ENCODE measurements at places on chromosomes 3 and 15. TPM values are rescaled to one million over a fixed set of nuclear protein-coding genes. Genes with fewer than 3 reads are reported as not detected.

The ALPK3 gene
- total RNA-seq = 0.26 TPM

The SLC28A1 gene
- total RNA-seq = not detected

GRCh38 chr3:111338059-111338698 is 203.8 kb upstream of the CD96 start:
- peak; percentile 24 for DNase-seq
- no peak overlapping the region for H3K27ac ChIP-seq
- H3K4me3 ChIP-seq = no peak overlapping the region
- no peaks in the 10 kb centered on the region for H3K4me1 ChIP-seq
- H3K27me3 ChIP-seq = no peaks in the 10 kb centered on the region

DNA sequence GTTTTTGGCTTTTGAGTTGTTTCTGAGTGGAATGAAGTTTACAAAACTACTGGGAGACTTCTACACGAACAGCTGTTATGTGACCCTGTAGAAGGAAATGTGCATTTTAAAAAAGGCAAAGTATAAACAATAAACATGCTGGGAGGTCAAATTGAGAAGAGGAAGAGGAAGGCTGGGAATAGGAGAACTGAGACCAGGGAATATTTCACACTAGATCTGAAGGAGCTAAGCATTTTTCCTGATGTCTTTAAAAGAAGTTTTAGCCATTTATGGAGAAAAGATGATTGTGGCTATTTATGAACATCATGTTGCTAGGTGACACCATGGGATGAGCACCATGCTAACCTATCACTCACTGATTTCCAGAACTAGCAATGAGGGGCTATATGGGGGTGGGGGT is 76.3 kb upstream of the FAM98B start:
- H3K27ac ChIP-seq = no peak overlapping the region
- H3K36me3 ChIP-seq = no peaks in the 10 kb centered on the region

DNA sequence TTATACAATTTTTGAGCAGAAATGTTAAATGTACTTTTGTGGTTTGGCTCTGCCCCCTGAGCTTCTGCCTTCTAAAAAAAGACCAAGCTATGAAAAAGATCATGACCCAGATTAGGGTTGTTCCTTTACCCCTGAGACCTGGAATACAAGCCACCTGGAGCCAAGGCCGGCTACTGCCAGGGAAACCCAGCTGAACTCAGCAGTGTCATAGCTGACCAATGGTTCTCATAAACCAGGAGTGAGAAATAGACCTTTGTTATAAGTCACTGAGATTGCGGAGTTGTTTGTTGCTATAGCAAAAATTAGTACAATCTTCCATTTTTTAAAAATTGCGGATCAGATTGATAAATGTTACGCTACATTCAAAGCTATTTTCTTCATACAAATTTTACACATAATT is 1261.7 kb downstream of the ROBO1 start:
- no peak overlapping the region for H3K27ac ChIP-seq
- H3K4me3 ChIP-seq = no peak overlapping the region
- no peaks in the 10 kb centered on the region for H3K4me1 ChIP-seq
- no peaks in the 10 kb centered on the region for H3K36me3 ChIP-seq

DNA sequence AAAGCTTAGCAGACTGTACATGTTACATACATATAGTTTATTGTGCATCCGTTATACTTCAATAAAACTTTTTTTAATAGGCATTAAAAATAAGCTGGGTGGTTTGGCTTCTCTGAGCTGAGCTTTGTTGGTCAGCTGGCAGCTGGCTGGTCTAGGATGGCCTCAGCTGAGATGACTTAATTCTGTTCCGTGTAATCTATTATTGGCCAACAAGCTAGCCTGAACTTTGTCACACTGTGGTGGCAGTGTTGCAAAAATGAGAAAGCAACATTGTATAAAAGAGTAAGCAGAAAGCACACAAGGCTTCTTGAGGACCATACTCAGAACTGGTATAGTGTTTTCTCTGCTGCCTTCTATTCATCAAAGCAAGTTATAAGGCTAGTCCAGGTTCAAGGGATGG is 45.2 kb downstream of the CGGBP1 start:
- no peak overlapping the region for H3K27ac ChIP-seq
- no peak overlapping the region for H3K4me3 ChIP-seq
- no peaks in the 10 kb centered on the region for H3K27me3 ChIP-seq
- no peak for DNase-seq

DNA sequence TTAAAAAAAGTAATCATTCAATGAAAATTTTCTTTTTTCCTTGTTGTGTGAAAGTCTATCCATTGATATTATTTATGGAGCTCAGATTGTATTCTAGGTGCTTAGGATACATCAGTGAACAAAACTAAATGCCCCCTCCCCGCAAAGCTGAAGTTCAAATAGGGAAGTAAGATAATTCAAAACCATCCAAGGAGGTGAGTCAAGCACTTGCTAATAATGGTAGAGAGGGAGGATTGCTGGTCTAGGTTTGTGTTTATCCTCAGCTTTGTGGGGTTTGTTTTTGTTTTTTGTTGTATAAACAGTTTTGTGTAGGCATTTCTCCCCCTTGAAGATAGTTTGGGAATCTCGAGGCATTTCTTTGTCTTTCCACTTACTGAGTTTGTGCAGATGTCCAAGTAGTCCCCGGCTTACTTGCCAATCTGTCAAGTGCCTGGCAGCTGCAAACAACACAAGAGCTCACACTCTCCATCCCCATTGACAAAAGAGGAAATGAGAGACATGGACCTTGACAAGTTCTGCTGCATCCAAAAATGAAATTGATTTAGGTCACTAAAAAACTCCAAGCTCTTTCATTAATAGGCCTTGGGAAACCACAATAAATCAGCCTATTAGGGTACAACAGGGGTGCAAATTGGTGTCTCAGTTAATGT is 575.8 kb upstream of the TBL1XR1 start:
- peaks cover 7% of the 10 kb centered on the region for H3K4me1 ChIP-seq
- H3K36me3 ChIP-seq = no peaks in the 10 kb centered on the region
- no peak overlapping the region for H3K4me3 ChIP-seq
- no peak overlapping the region for H3K27ac ChIP-seq
- H3K27me3 ChIP-seq = no peaks in the 10 kb centered on the region
- no peak for DNase-seq

DNA sequence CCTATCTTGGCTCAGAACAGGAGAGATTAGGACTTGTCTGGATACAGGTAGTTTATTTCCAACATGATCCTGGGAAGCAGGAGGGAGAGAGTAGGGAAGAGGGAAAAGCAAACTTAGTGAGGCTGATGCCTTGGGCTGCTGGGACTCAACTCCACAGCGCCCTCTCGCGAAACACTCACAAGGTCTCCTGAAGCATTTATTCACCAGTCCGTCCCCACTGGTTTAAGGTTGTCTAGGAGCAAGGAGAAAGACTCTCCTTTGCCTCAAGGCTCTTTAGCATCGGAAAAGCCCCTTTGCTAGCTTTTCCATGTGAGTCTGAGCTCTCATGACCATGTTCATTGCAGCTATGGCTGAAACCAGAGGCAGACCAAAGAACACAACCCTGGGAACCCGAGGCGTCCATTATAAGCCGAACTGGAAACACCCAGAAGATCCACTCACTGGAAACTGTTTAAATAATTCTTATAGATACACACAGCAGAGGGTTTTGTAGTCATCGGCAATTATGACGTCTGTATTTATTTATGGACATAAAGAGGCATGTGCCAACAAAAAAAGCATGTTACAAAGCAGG is 244.5 kb downstream of the CD47 start:
- no peak for DNase-seq
- H3K4me3 ChIP-seq = no peak overlapping the region
- H3K4me1 ChIP-seq = no peaks in the 10 kb centered on the region
- H3K27me3 ChIP-seq = no peaks in the 10 kb centered on the region
- no peak overlapping the region for H3K27ac ChIP-seq

DNA sequence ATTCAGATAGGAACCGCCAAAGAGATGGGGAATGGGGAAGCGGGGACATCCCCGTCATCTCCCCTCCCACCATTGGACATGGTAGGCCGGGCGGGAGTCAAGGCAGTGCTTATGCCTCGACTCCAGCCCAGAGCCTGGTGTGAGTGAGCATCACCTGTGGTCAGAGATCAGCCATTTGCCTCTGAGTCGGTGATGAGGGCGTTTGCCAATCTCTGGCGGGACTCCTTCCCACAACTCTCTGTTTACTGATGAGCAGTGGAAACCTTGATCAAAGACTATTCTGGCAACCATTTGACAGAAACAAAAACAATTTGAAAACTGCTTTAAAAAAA is 63.9 kb upstream of the HES1 start:
- DNase-seq = no peak
- no peak overlapping the region for H3K4me3 ChIP-seq
- no peaks in the 10 kb centered on the region for H3K36me3 ChIP-seq
- no peak overlapping the region for H3K27ac ChIP-seq
- no peaks in the 10 kb centered on the region for H3K27me3 ChIP-seq

DNA sequence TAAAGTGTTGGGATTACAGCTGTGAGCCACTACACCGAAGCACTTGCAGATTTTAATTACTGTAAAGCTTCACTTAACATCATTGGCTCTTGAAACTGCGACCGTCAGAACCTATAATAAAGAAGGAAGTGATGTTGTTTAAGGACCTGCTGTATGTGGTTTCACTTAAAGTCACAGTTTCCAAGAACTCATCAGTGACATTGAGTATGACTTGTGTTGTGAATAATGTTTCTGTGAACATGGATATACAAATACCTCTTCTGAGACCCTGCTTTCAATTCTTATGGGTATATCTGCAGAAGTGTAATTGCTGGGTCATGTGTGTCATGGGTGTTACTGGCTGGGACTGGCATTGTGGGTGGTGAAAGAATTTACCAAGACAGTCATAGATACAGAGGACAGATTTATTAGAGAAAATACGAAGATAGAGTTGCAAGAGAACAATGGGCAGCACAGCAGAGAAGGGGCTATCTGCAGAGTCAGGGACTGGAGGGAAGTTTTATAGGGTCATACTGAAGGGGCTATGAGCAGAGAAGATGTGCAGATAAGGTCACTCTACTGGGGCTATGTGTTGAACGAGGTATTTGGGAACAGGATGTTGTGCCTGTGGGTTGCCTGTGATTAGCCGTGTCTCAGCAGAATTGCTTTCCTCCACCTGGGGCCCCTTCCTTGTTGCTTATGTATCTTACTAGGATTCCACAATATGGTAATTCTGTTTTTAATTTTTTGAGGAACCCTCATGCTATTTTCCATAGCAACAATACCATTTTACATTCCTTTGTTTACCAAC is 4.5 kb downstream of the NDUFB5 start:
- H3K4me1 ChIP-seq = peaks cover 26% of the 10 kb centered on the region
- H3K4me3 ChIP-seq = no peak overlapping the region
- peak overlapping the region; percentile 44 for H3K27ac ChIP-seq
- peak; percentile 26 for DNase-seq
